ENCODE measurements at places on chromosomes 7 and 10. TPM values are rescaled to one million over a fixed set of nuclear protein-coding genes. Genes with fewer than 3 reads are reported as not detected.

- DNase-seq: peak; percentile 66
Observed at GRCh38 chr10:5949009-5949759, 28.2 kb downstream of the IL15RA start.

DNA sequence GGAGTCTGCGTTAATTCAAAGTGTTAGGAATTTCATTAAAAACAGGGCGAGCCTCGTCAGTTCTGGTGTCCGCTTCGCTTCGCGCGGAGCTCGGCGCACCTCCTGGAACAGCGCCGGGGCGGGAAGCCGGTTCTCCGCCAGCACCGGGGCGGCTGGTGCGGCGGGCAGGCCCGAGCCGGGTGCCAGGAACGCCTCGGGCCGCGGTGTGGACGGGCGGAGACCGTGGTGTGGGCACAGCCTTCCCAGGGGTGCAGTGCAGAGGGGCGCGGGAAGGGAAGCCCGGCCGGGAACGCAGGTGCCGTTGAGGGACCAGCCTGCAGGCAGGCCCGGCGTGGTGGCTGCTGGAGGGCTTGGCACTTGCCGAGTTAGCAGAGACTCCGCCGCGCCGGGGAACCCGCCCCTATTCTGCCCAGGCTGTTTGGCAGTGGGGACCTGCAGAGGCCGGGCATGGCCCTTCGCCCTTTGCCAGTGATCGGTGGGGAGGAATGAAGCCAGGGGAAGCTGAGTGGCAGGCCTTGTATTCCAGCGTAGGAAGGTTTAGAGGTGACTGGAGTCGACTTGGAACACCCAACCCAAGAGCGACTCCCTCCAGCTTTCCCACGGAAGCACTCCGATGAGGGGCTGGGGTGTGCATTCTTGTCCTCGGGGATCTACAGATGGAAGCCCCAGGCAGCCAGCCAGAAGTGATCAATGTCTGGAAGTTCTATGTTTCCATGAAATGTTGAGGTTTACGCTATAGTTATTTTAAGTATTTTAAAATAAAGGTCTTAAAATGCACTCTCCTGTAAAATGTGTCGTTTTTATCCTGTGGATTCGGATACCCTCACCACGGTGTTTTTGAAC lies 945 bp upstream of the RHEB start:
- DNase-seq: peak; percentile 70

- DNase-seq: peak; percentile 18
Observed at GRCh38 chr7:31744294-31744874, 57.4 kb downstream of the PPP1R17 start.

SFTPD gene
- total RNA-seq: 1.2 TPM

ELN gene
- 34.9 TPM for total RNA-seq

NRCAM gene
- 1.3 TPM for total RNA-seq

- no peak for DNase-seq
Observed at GRCh38 chr10:112136486-112137153, 46.9 kb downstream of the GPAM start.

DNA sequence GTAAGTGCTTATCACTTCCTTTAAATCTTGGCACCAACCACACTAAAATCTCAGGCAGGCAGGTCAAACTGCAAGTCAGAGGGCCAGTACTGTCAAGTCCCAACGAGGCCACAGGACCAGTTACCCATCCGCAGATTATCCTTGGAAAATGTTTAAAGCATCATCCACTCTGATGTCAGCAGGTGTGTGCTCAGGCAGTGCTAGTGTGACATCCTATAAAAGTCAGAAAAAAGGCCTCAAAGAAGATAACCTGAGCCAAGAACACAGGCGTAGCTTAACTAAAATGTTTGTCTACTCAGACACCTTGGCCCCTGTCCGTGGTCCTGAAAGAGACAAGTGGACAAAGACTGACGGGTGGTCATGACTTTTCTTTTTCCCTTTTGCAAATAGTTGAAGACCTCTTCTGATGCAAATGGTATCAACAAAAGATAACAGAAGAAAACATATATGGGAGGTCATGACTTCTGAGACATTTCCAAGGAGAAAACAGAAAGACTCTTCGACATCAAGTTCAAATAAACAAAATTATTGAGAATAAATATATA lies 309.3 kb downstream of the KCNMA1 start:
- no peak for DNase-seq

DNA sequence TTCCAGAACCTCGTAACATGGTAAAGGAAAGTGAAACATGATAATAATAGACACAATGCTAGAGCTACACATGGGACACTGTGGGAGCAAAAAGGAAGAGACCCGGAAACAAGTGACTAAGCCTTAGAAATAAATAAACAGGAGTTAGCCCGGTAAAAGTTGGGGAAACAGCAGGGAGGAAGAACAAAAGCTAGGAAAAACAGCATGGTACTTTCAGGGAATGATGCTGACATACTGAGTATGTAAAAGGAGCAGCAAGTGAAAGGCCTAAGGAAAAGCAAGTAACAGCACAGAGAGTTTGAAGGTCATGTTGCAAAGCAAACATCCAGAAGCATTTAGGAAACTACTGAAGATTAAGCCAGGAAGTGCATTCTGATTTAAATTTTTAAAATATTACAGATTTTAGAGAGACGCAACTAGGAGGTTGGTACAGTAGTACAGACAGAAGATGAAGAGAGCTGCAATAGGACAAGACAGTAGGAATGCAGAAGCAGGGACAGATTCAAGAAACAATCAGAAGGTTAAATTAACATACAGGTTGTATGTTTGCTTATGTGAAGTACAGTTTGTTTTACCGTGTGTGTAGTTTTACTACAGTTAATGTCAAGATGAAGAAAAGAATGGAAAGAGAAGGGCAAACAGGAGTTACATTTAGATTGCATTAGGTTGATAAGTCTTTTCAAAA lies 63.7 kb downstream of the ARHGAP12 start:
- DNase-seq: no peak

TDRD1 gene
- total RNA-seq: 0.51 TPM

GRCh38 chr7:4700577-4701235 lies 18.6 kb downstream of the FOXK1 start:
- no peak for DNase-seq

- no peak for DNase-seq
Observed at GRCh38 chr10:109467551-109467950, 455.8 kb downstream of the XPNPEP1 start.

GRCh38 chr10:118904286-118904685 lies 125.2 kb upstream of the NANOS1 start:
- no peak for DNase-seq

GRCh38 chr7:120996333-120996987 lies 7.9 kb downstream of the CPED1 start:
- peak; percentile 79 for DNase-seq

GRCh38 chr7:63093481-63093880 lies 905.2 kb upstream of the ZNF722 start:
- no peak for DNase-seq

DNA sequence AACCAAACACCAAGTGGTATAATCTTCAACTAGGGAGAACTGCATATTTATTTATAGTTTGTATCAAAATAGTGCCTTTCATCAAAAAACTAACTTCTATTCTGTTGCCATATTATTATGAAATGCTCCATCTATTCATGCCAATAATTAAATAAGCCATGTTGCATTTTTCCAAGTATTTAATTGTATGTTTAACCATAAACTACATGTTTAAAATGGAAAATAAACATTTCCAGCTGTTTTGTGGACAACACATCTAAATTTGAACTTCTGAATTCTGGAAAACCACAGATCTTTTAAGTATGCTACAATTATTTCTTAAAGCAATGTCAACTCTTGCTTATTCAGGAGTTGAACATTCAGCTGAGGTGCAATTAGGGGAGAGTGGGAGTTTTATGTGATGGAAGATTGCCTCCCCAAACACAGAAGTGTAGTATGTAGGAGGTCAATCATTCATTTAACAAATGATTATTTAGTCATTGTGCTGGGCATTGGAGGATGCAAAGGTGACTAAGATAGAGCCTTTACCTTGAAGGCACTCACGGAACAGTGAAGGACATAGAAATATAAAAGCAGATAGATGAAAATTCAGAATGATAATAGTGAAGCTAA lies 80.7 kb upstream of the PPP1R3C start:
- no peak for DNase-seq

DNA sequence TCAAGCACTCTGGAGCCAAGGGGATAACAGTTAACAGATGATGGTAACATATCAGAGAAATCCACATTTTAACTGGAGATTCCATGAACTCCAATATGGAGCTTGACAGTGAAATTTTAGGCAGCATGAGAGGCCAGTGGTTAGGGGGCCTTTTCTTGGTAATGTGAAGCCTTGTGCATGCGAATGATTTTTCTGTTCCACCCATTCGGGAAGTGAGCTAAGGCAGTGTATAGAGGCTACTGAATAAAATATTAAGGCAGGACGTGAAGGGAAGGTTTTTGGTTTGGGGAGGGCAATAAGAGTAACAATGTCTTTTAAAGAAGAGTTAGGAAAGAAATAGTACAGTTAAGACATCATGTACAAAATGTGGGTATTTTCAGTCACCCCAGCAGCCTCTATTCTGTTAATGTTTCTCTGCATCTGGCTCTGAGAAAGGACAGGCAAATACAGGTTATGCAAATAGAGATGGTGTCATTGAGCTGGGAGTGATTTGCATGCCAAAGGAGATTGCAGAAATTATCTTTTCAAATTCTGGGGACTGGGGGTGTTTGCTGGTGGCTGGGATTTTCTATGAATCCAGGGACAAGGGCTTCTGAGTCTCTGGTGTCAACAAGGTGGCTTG lies 6.8 kb upstream of the TAS2R60 start:
- no peak for DNase-seq

DNA sequence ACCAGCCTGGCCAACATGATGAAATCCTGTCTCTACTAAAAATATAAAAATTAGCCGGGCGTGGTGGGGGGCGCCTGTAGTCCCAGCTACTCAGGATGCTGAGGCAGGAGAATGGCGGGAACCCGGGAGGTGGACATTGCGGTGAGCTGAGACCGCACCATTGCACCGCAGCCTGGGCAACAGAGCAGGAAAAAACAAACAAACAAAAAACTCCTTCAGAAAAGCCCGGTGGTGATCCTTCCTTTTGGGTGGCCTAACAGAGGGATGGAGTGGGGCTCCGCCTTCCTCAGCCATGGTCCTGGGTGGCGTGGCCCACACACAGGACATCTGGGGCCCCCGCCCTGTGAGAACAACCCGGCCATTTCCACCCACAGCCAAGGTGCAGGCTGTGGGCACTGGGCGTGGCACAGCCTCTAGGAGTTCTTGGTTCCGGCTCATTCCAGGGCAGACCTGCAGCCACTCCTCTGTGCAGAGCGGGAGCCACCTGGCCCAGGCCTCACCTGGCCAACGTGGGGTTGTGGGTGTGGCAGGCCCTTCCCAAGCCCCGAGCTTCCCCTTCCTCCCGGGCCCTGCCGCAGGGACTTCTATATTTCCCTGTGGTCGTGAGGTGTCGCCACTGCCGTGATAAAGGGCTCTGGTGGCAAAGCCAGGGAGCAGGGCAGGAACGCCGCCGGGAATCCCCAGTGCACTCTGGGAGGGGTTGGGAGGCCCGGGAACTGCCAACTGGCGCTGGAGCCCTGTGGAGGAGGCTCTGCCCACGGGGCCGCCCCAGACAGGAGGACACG lies 37.6 kb downstream of the GET4 start:
- DNase-seq: no peak

DNA sequence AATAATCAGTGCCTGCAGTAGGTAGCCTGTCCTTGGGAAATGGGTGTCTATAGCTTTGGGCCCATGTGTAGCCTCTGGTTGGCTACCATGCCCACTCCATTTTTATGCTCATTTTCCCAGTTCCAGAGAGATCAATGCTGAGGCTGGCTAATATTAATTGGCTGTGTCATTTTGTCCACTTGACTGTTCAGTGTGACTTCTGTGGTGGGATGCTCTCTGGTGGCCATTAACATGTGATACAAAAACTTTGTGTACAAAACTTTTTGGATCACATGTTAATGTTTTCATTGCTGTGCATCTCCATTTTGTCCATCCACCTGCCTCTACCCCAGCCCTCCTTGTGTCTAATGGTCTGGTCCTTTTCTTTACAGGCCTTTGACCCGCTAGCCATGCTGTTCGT lies 22.7 kb downstream of the VIM start:
- DNase-seq: no peak

AMPH gene
- 4.6 TPM for total RNA-seq

GRCh38 chr7:50513166-50513871 lies 51.9 kb downstream of the DDC start:
- DNase-seq: no peak

MAT1A gene
- 6.0 TPM for total RNA-seq

AQP1 gene
- 54.4 TPM for total RNA-seq

GRCh38 chr7:1872191-1873069 lies 202.4 kb downstream of the ELFN1 start:
- no peak for DNase-seq

- DNase-seq: no peak
Observed at GRCh38 chr7:17070231-17070708, 188.5 kb upstream of the AGR3 start.

PPP1R17 gene
- 0.11 TPM for total RNA-seq

LDB3 gene
- total RNA-seq: 5.8 TPM

CDH23 gene
- 108 TPM for total RNA-seq

CALD1 gene
- total RNA-seq: 499 TPM

GRCh38 chr7:128923411-128923800 lies 12.9 kb upstream of the KCP start:
- DNase-seq: peak; percentile 10

DNA sequence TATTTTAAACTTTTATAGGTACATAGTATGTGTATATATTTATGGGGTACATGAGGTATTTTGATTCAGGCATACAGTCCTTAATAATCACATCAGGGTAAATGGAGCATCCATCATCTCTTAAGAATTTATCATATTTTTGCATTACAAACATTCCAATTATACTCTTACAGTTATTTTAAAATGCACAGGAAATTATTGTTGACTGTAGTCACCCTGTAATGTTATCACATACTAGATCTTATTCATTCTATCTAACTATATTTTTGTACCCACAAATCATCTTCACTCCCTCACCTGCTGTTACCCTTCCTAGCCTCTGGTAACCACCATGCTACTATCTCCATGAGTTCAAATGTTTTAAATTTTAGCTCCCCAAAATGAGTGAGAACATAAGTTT lies 56.3 kb upstream of the FAM3C start:
- no peak for DNase-seq

GRCh38 chr7:1673581-1674118 lies 3.6 kb downstream of the ELFN1 start:
- no peak for DNase-seq

DNA sequence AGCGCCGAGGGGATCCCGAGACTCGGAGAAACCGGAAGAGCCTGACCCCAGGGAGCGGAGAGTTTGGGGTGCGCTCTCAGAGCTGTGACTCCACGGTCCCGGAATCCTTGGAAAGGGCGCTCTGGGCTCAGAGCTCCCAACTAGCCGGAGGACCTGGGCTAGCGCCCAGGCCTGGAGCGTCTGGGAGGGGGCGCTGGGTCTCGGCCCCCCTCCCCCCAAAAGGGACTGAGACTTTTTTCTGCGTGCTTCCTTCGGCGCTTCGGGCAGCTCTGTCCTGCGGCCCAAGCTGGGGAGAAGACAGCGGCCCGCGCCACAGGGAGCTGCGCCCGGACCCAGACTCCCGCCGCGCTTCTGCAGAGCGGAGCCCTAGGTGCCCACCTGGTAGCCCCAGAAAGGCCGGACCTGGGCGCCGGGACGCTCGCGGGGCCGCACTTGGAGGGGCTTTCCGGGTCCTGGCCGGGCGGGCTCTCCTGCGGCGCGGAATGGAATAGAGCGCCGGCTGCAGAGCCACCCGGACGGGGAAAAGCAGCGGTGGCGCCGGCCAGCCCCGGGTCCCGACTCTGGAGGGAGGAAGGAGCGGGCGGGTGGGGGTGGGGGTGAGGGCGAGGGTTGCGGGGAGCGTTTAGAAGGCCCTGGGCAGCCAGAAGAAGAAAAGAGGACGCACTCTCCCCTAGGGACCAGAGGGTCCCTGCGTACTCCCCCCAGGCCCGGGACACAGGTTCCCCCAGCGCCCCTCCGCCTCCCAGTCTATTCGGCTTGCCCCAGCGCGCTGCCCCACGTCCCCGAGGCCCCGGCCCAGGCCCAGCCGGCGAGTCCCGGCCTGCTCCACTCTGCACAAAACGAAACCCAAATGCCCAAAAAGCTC lies 4.7 kb downstream of the ZNF503 start:
- DNase-seq: peak; percentile 61

Data from ovary (tissue), 10 donors.